ENCODE measurements at places on chromosomes 4 and X.
A peak's percentile ranks its signal among the peaks of the same experiment; 100 is the strongest.

DNA sequence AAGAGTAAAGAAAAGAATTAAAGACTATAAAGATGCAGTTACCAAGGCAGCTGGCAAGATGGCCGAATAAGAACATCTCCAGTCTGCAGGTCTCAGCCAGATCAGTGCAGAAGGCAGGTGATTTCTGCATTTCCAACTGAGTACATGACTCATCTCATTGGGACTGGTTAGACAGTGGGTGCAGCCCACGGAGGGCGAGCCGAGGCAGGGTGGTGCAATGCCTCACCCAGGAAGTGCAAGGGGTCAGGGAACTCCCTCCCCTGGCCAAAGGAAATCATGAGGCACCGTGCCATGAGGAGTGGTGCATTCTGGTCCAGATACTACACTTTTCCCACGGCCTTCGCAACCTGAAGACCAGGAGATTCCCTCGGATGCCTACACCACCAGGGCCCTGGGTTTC is 20.5 kb downstream of the SPIN4 start:
- no peak for DNase-seq

- no peak for DNase-seq
Measured at GRCh38 chr4:108465886-108466500, 154.4 kb upstream of the RPL34 start.

DNA sequence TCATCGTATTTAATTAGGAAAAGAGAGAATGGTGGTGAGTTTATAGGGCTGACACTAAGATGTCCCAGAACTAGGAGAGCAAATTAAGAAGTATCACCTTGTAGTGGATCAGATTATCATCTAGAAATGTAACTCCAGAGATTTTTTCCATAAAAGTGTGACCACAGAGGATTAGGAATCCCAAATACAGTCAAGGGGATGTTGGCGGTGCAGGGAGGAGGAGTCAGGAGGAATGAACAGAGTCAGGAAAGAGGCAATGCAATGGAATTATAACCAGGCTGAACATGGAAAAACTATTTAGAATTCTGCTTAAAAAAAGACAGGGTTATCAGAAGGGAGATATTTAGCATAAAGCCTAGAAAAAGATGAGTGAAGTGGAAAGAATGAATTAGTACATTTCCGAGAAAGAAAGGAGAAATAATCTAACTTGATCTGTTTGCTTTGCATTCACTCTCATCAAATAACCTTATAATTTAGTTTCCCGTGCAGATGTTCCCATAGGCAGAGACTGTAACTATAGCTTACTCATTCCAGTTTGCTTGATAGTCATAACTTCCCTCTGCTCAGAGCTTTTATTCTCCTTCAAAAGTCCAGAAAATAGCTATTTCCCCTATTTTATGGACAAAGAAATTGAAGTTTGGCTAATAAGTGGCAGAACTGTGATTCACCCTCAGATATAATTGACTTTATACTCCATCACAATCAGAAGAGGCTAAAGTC is 56.4 kb downstream of the SCFD2 start:
- no peak for DNase-seq

DNA sequence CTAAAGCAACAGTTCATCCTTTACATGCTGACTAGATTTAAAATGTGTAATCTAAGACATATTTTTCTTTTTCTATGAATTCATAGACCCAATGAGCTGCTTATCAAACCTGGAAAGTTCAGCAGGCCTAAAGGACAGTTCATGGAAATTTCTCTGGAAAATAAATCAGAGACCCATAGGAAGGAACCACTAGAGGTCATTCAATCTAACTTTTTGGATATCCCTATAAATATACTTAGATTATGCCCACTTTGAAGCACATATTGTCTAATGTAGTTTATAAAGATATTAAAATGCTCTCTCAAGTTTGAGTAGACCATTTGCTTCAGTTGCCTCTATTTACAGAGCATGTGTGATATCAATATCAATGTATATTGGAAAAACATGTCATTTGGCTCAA is 473.0 kb downstream of the FAT4 start:
- no peak for DNase-seq

DNA sequence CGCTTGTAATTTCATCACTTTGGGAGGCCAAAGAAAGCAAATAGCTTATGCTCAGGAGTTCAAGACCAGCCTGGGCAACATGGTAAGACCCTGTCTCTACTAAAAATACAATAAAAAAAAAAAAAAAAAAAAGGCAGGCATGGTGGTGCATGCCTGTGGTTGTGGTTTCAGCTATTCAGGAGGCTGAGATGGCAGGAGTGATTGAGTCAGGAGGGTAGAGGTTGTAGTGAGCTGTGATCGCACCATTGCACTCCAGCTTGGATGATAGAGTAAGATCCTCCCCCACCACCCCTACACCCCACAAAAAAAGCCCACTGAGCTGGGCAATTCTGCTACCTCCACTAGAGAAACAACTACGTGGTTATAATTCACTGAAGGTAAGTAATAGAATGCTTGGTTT is 118.8 kb upstream of the PCDH18 start:
- no peak for DNase-seq

DNA sequence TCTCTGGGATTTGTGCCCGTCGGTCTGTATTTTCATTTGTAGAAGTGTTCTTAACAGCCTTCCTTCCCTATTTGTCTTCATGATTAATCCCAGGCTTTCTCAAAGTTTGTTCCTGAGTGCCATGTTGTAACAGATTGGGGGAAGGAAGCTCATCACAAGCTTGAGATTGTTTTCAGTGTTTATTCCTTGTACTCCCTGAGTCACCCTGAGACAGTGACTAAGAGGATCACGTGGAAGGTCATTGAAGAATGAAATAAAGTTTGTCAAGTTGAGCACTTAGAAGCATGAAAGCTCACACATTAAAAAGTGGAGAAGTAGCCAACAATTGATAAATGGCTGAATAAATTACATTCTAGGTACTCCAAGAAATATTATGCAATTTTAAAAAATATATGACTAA is 153.5 kb upstream of the FAM241A start:
- DNase-seq = peak; percentile 69

DNA sequence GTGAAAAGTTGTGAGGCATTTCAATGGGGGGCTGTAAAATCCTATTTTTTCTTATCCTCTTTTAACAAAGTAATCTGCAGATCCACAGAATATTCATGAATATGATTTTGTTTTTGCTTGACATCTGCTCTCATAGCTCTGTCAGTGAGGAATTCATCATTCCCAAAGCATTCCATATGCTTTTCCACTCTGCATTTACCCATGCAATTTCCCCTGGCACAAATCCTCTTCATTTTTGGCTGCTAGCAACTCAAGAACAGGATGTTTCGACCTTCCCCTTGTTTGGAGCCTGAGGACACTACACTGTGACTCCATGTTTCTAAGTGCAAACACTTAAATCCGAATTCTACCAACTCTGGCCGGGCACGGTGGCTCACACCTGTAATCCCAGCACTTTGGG is 48.5 kb downstream of the KLHL15 start:
- no peak for DNase-seq

DNA sequence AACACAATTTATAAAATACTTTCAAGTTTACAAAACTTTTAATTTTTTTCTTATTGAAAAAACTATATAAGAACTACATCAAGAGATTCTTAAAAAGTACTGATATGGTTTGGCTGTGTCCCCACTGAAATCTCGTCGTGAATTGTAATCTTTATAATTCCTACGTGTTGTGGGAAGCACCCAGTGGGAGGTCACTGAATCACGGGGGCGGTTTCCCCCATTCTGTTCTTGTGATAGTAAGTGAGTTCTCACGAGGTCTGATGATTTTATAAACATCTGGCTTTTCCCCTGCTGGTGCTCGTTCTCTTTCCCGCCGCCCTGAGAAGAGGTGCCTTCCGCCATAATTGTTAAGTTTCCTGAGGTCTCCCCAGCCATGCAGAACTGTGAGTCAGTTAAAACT is 88.5 kb downstream of the FRAS1 start:
- no peak for DNase-seq

DNA sequence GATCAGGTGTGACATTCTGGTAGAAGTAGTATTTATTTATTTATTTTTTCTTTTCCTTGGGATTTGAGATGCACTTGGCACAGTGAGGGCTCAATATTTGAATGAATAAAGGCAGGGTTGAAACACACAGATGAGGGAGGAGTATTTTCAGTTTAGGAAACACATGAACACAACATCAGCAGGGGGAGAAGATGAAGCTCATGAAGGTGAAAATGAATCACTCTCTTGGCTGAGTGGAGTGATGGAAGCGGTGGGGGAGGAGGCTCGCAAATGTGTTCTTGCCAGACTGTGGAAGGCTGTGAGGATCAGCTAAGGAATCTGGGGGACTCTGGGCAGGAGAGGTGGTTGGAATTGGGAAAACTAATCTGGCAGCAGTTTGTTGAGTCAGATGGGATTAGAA is 55.3 kb downstream of the ARHGAP10 start:
- no peak for DNase-seq

GRCh38 chr4:174631901-174632758 is 109.8 kb upstream of the HPGD start:
- DNase-seq = peak; percentile 20

DNA sequence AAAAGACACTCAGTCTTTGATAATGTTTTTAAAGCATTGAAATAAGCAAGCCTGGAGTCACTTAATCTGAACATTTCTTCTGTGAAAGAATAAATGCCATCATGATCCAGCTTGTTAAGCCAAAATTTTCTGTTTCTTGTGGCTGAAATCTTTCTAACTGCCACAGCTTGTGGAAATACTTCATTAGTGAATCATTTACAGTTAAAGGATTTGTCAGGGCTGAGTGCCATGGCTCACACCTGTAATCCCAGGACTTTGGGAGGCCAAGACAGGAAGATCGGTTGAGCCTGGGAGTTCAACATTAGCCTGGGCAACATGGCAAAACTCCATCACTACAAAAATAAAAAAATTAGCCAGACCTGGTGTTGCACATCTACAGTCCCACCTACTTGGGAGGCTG is 93.3 kb upstream of the PDE5A start:
- DNase-seq = no peak

DNA sequence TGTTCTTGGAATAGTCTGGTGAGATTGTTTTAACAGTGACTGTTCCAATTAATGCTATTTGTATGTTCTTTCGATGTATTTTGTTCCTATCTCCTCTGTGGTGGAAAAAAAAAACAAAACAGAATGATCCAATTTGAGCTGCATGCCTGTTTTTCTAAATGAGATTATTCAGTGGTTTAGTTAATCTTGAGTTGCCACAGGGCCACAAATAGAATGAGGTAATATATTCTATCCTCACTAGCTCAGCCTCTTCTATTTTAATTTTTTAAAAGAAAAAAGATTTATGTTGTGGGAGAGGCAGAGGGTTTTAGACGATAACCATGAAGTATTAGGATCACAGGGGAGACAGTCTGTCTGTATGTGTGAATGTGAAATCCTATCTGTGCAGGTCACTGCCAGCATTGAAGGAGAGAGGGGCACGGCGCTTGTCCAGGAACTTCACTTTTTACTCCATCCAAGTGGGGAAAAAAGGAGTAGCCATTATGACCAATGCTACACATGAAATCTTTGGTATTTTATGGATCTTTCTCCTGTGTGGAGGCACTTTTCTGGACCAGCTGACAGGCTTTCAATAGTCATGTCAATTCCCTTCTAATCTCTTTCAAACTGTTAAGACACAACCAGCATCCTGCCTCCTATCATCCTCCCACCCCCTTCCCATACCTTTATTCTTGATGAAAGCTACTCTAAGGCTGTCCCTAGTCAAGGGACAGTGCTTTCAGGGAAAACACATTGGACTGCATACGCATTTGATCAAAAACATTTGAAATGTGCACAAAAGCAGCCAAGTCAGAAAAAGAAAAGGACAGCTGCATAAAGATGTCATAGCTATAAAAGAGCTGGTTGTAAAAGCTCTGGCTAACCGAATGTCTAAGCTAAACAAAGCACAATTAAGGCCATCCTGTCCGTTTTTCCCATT is 1063.8 kb upstream of the INTU start:
- no peak for DNase-seq

DNA sequence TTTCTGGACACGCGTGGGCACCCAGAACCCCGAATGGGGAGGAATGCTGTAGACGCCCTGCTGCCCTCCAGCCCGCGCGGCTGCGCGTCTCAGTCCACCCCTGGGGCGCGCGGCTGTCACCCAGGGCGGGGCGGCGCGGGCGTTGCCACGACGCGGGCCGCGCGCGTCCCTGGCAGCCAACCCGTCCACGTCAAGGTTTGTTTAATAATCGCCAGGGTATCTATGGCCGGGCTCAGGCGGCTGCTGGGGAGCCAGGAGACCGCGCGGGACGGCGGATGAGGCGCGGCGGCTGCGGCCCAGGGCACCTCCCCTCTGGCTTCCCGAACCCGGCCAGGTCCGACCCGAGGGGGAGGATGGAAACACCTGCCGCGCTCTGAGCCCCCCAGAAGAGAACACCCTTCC is at the start of gene SPATA18:
Gene SPATA18, plus strand, starts transcription at position 92 of the 402 bp plus-strand sequence. CDS start 401 bp downstream, outside the sequence.
- DNase-seq = no peak

- no peak for DNase-seq
Measured at GRCh38 chr4:140799686-140800225, 43.6 kb upstream of the TBC1D9 start.

DNA sequence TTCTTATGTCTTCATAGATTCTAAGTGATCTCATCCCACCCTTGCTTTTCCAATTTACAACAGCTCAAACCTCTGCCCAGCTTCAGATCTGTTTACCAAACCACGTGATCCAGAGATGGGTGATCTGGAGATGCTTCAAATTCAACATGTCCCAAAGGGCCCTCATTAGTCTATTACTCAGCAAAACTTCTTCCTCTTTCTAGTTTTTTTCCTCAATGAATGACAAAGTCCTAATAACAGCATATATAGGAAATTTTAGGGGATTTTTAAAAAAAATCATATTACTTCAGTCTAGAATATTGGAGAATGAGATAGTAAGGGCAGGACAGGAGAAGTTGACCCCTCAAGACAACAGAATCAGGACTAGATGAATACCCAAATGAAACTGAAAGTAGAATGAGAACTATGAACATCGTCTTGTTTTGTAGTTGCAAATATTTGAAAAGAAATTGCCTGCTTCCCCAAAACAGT is 127.1 kb downstream of the CFAP299 start:
- no peak for DNase-seq

Data from HFF-Myc (cell line).